Stimulated activated CD4-positive, alpha-beta T cell treated with anti-CD3 and anti-CD28 coated beads, Interleukin-2, amount 100 ng/mL, for 24 hours (primary cell): ENCODE measurements at places on chromosomes 12 and 14.

- DNase-seq: no peak
These were observed 914 bp upstream of the PACS2 start for GRCh38 chr14:105313381-105314286.

GRCh38 chr12:22746720-22747119 is 121.7 kb downstream of the ETNK1 start:
- no peak for DNase-seq

DNA sequence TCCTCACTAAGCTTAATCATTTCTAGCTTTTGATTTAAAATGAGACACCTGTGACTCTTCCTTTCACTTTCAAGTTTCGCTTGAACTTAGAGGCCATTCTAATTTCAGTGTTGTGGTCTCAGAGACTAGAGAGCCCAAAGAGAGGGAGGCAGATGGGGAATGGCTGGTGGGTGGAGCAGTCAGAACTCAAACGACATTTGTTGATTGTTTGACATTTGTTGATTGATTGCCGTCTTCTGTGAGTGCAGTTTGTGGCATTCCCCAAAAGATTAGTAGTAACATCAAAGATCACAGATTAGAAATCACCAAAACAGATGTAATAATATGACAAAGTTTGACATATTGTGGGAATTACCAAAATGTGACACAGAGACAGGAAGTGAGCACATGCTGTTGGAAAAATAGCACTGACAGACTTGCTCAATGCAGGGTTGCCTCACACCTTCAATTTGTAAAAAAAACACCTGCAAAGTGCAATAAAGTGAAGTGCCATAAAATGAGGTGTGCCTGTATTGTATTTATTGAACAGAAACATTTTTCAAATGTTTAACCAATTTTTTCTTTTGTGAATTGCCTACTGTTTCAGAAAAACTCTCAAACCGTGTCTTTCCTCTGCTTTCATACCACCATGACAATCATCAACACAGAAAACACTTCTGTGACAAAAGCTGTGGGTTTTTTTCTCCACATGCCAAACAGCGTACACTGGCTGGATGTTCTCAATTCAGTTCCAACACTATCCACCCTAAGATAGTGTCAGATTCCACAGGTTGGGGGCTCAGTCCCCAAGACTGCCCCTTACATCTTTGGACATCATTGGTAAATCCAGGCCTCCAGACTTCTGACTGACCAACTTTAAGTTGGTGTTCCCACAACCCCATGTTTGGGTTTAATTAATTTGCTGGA is 376.3 kb upstream of the RGS6 start:
- DNase-seq: peak; percentile 75

GRCh38 chr14:24279301-24280186 is 8.1 kb upstream of the RABGGTA start:
- DNase-seq: peak; percentile 56

DNA sequence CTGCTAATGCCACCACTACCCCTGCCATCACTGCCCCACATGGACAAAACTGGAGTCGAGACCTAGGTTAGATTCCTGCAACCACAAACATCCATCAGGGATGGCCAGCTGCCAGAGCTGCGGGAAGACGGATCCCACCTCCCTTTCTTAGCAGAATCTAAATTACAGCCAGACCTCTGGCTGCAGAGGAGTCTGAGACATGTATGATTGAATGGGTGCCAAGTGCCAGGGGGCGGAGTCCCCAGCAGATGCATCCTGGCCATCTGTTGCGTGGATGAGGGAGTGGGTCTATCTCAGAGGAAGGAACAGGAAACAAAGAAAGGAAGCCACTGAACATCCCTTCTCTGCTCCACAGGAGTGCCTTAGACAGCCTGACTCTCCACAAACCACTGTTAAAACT is 7.1 kb upstream of the OAS2 start:
- DNase-seq: no peak

GRCh38 chr14:20690848-20691640 is 2.5 kb downstream of the ANG start:
- peak; percentile 41 for DNase-seq

DNA sequence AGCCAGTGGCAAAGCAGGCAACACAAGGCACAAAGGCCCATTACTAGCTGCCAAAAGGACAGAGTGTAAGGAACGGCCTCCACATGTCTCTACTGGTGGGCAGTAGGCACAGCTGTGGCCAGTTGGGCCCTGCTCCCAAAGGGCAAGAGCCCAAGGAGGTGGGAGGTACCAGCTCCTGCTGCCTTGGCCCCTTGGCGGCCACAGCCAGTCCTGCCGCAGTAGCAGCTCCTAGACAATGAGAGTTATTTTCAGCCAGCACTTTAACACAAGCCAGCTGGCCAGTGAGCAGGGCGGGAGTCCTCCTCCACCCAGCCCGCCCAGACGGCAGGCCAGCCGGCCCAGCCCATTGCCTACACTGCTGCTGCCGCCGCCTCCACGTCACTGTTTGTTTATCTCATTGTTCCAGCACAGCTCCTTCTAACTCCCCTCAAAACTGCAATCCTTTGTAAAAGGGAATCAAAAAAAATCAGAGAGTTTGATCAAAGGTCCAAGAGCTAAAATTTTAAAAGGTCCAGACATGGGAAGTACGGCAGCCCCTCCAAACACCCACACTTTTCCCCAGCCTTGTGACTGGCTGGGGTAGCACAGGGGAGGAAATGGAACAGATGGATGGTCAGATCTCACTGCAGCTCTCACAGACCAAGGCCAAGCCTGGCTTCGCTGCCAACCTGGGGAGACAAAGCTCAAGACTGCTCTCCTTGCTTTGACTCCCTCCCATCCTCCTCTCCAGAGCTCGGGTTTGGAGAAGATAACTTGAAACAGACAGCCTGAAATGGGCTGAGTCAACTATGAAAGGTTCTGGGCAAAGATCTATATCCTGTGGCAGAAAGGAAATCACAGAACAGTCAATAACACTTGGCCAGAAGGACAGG is 33.5 kb downstream of the FMNL3 start:
- no peak for DNase-seq

DNA sequence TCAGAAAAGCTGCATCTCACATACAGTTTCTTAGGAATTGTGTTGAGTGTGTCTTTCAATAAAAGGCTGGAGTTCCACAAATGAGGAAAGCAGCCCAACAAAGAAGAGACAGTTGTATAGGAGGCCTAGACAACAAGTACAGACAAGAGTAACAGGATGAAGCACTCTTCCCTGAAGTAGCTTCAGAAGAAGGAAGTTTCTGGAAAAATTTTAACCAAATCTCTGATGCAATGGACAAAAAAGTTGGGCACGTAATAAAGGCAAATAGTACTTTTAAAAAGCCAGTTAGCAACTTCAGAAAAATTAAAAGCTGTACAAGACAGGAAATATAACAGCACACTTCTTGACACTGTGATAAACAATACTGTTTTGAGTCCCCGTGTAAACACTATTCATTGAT is 134.1 kb upstream of the PLEKHG7 start:
- DNase-seq: no peak

- DNase-seq: no peak
These were observed 253.2 kb downstream of the NOVA1 start for GRCh38 chr14:26344596-26344995.

GRCh38 chr14:66254038-66254437 is 232.1 kb upstream of the CCDC196 start:
- DNase-seq: no peak

DNA sequence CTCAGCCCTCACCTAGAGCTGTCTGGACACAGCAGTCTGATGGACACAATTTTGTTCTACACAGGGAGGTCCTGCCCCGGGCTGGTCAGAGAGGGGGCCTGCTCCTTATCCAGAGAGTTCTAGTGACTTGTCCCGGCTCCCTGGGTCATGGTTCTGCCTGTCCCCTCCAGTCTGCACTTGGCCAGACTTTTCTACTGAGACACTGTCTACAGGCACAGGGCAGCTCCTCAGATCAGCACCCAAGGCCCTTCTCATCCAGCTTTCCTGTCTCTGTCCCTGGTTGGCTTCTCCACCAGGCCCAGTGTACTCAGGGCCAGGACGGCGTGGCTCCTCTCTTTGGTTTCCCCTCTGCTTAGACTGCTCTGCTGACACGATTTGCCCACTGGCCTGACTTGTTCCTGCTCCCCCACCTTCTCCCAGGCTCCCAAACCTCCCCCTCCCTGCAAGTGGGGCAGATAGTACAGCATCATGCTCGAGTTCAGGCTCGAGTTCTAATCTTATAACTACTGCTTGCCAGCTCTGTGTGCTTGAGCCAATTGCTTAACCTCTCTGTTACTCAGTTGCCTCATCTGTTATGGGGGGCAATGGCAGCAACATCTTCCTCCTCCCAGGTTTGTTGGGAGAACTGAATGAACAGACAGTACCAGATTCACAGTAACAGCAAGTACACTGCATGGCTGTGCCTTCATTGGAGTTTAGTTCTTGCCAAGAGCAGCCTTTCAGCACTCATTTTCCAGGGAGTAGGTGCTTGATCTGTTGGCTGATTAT is 22.0 kb upstream of the COL2A1 start:
- DNase-seq: no peak

GRCh38 chr14:89379006-89379405 is 38.0 kb downstream of the FOXN3 start:
- DNase-seq: no peak

- no peak for DNase-seq
These were observed 74.6 kb downstream of the GLRX5 start for GRCh38 chr14:95609398-95609990.

GRCh38 chr14:102870994-102871831 is 51.2 kb upstream of the AMN start:
- DNase-seq: no peak

DNA sequence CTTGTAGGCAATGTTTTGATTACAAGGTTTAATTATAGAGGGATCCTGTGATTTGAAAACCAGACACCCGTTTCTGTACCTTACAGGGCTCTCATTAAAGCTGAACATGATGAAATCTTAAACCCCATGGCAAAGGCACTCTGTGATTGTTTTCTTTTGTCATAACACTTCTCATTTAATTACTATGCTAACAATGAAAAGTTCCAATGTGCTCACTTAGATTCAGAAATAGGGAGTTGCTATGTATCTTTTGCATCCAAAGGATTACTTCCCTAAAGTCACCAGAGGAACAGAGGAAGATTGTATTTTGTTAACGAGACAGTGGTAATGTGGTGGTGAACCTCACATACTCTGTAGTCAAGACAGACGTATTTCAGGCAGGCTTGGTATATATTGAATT is 81.5 kb upstream of the MYF6 start:
- no peak for DNase-seq

DNA sequence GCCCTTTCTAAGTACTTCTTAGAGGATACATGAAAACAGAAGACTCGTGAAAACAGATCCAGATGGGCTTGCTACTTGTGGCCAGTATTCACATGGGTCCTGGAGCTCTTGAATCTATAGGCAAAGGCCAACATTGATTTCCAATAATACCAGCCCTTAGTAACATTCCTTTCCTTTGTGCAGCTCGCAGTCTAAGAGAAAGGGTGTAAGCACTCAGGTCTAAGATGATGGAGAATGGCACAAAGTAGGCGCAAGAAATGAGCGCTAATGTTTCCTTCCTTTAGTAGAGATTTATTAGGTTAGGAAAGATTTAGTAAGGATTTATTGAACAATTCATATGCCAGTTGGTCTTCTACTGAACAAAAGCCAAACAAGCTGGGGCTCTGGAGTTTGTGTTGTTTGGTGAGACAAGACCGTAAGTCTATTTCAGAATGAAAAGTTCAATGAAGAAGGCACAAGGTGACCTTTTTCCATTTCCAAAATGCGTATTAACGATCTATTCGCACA is 525 bp downstream of the RNU6-8 start:
- no peak for DNase-seq

GRCh38 chr14:95480109-95480886 is 36.2 kb downstream of the SYNE3 start:
- peak; percentile 36 for DNase-seq

- peak; percentile 19 for DNase-seq
These were observed 72.4 kb upstream of the USP44 start for GRCh38 chr12:95623554-95624170.

DNA sequence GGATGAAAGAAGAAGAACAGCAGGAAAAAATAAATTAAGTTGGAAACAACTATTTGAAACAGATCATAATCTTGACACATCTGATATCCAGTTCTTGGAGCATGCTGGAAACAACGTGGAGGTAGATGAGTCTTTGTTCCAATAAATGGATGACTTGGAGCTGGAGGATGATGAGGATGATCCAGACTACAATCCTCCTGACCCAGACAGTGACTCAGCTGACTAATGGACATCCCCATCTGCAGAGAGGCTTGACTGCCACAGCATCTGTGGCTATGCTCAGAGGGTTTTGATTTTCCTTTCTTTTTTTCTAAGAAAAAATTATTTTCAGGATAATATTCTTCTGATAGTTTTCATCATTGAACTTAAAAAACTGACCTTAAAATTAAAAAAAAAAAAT is 6.2 kb upstream of the ZDHHC17 start:
- no peak for DNase-seq

DNA sequence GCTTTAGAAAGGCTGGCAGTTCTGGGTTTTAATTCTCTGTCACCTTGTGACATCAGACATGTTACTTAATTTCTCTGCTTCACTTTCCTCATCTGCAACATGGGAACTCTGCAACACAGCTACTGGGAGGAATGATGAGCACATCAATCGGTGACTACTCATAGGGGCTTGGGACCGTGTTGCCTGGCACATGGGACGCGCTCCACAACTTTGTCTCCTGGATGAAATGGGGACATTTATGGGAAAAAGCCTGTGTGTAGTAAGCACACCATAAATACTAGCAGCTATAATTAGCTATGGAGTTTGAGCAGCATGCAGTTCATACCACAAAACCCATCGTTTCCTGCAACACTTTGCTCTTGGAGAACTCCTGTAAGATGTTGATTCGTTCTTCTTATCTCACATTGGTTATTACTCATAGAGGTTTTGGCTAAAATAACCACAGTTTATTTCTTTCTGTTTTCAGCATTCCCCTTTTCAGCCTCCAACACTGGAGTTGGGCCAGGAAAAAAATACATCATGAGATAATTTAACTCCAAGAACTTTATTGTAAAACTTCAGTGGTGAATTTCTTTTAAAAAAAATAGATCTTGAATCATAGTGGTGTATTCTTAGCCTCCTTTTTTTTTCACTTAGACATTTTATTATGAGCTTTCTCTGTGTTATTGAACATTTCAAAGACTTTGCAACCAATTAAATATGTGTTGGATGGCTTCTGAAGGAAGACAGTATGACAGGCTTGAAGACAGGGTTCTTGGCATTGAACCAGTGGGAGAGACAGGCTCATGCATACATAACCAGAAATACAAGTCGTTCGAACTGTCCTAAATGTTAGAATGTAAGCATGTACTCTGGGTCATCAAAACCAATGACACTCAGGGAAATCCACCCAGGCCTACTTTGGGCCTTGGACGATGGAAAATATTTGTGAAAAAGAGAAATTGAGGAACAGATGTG is 72.7 kb downstream of the RIN3 start:
- DNase-seq: no peak

DNA sequence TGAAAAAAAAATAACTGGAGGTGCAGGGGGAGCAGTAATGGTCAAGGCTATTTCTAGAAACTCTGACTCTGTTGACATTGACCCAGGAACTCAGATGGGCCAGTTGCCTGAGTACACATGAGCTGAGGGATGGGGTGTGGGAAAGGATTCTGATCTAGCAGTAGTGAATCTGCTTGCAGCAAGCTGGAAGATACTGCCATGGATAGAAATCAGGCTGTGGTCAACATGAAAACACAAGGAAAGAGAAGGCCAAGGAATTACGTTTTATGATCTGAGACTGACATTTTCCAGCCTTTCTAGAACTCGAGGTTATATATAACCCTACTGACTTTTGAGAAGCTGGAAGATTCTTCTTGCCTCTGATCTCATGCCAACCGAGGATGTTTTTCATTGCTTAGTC is 90.0 kb downstream of the ANO6 start:
- no peak for DNase-seq

- DNase-seq: no peak
These were observed 36.4 kb downstream of the BBS10 start for GRCh38 chr12:76311796-76312195.
